ENCODE measurements at places on chromosomes 2 and 18.
A peak's percentile ranks its signal among the peaks of the same experiment; 100 is the strongest.

DNA sequence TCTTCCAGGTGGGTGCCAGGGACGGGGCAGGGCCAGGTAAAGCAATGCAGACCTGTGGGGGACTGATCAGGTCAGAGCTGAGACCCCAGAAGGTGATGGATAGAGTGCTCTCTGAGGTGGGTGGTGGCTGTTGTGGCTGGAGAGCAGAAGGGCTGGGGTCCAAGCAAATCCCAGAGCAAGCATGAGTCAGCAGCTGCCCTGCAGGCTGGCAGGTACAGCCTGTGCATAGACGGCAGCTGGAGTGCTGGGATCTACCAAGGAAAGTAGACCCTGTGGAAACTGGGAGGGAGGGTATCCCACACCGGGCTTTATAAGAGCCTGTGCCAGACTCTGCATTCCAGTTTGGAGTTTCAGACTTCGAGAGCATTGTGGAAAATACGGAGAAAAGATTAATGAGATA lies 663 bp downstream of the TRIM54 start:
- no peak for DNase-seq

- DNase-seq: no peak
These were observed 297.0 kb upstream of the DSEL start for GRCh38 chr18:67813380-67814028.

GRCh38 chr2:151040039-151040438 lies 221.6 kb downstream of the RBM43 start:
- no peak for DNase-seq

- DNase-seq: no peak
These were observed 51.7 kb upstream of the TFCP2L1 start for GRCh38 chr2:121336528-121337294.

DNA sequence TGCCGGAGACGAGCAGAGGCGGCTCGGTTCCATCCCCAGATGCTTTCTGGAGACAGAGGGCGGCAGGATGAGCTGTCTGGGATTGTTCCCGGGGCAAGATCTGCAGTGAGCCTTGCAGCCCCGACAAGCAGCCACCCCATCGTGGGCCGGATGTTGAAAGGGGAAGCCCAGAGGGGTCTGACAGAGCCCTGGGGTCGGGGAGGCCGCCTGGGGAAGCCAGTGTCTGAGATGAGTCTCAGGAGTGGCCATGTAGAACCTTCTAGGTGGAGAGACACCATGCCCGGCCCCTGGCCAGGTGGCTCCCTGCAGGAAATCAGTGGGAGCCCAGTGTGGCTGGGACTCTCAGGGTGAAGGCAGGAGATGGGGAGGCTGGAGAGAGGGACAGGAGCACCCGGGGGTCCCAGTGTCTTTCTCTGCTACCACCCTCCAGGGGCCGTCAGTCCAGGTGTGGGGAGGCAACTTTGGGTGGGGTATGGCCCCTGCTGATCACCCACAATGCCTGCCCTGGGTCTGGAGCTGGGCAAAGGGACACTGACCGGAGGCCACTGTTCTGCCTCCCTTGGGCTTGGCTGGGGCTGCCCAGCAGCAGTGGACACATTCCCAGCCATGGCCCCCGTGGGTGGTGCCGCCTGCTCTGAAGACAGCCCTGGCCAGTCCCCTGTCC lies 128.3 kb upstream of the HS6ST1 start:
- no peak for DNase-seq

- DNase-seq: no peak
These were observed 71.0 kb upstream of the SP3 start for GRCh38 chr2:174035981-174036742.

DNA sequence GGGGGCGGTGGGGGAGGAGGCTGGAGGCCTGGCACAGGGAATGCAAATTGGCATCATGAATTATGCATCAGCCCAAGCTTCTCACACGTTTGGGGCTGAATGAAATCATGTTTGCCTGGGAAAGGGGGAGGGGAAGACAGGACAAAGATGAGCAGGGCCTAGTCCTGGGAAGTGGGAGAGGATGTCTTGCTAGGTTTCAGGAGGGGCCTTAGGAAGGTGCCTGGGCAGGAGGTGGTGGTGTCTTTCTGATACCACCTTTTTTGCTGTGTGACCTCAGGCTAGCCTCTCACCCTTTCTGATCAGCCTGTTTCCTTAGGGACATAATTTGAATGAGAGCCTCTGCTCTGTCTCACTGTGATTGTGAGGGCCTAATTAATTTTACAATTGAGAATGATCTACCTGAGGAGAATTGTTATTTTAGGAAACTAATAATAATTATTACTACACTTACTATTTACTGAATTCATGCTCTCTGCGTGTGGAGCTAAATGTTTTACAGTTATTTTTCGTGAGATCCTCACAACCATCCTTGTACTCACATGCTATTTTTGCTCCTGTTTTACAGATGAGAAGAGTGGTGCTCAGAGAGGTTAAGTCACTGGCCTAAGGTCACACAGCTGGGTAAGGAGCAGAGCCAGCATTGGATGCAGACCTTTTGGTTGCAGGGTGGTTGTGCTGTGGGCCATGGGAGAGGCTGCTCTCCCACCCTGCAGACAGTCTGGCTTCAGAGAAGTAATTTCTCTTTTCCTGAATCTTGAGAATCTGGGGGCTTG lies 39.6 kb downstream of the INHBB start:
- no peak for DNase-seq

- DNase-seq: no peak
These were observed 76.9 kb upstream of the MAP3K20 start for GRCh38 chr2:172998547-172999272.

- no peak for DNase-seq
These were observed 102.7 kb downstream of the TWIST2 start for GRCh38 chr2:238950551-238950950.

GRCh38 chr18:40935423-40935822 lies 1019.6 kb upstream of the PIK3C3 start:
- no peak for DNase-seq

- DNase-seq: no peak
These were observed 78.2 kb downstream of the DYSF start for GRCh38 chr2:71531522-71532047.

- no peak for DNase-seq
These were observed 361.3 kb downstream of the ZNF521 start for GRCh38 chr18:24990671-24991134.

DNA sequence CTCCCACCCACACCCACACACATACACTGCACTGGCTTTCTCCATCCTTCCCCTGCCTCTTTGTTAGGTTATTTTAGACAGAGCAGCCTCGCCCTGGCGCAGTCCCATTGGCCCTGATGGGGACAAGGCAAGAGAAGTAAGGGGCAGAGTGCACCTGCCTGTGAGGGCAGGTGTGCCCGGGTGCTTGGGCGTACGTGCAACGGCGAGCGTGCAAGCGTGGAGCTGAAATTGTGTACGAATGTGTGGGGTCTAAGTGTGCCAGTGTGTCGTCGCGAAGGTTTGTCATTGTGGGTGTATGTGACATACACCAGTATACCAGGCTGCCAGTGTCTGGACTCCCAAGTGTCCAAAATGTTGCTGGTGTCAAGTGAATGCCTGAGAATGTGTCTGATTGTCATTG lies 544 bp downstream of the LRATD1 start:
- DNase-seq: peak; percentile 8

- DNase-seq: peak; percentile 73
These were observed 456 bp downstream of the DOK1 start for GRCh38 chr2:74554820-74555531.
